Breast epithelium (tissue), 4 donors: ENCODE measurements at places on chromosomes 4 and X. TPM values are rescaled to one million over a fixed set of nuclear protein-coding genes. Genes with fewer than 3 reads are reported as not detected.

Gene PDGFRA
- total RNA-seq: 125 TPM

Gene PPP4R3C
- not detected for total RNA-seq

Gene STARD8
- 9.2 TPM for total RNA-seq

Gene PNMA6F
- total RNA-seq: not detected

Gene SLC7A11
- total RNA-seq: 0.16 TPM

Gene KIF4A
- 0.80 TPM for total RNA-seq

Gene ATP1B4
- total RNA-seq: not detected

Gene POF1B
- total RNA-seq: 19.5 TPM

Gene CCDC110
- total RNA-seq: 4.1 TPM

Gene ARX
- not detected for total RNA-seq

Gene FANCB
- total RNA-seq: 2.6 TPM

Gene DCAF12L2
- 0.29 TPM for total RNA-seq

Gene GALNT7
- 10.7 TPM for total RNA-seq

- DNase-seq: no peak
Observed at GRCh38 chr4:14152834-14153519, 525.5 kb upstream of the BOD1L1 start.

DNA sequence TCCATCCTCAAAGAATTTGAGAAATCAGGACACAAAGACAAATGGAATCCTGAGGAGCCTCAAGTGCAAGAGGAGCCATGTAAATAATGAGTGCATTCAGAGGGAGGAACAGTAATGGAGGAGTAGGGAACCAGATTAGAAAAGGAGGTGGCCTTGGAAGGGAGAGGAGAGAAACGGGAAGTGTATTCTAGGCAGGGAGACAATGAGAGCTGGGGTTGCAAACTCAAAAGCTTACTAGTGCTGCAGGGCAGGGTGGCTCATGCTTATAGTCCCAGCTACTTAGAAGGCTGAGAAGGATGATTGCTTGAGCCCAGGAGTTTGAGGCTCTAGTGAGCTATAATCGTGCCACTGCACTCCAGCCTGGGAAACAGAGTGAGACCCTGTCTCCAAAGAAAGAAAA is 113.2 kb upstream of the LSM6 start:
- DNase-seq: no peak

DNA sequence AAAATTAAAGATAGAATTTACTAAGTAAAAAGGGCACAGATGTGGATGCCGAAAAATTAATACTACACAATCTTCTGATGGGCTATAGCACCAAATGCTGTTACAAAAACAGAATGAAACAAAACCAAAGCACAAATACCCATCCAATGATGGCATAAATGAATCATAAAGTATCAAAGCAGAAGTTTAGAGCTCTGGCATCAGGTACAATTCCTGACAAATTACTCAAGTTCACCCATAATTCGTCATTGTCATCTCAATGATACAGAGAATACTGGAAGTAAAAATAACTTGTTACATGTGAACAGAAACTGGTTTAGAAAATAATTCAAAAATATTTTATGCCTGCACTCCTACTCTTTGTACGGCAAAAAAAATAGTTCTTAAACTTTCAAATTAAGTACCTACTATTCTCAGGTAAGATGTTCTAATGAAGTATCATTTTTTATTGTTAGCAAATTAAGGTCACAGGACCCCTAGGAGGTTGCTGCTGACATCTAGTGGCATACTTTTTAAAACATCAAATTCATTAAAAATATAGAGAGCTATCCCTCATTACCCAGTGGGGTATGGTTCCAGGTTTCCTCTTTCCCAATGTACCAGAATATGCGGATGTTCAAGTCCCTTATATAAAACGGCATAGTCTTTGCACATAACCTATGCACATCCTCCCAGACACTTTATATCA is 126.1 kb downstream of the INPP4B start:
- no peak for DNase-seq

- DNase-seq: no peak
Observed at GRCh38 chr4:44679060-44679459, 840 bp downstream of the GUF1 start.

GRCh38 chrX:132199941-132200340 is 19.3 kb downstream of the RAP2C start:
- no peak for DNase-seq

GRCh38 chrX:134760650-134761049 is 102.4 kb upstream of the PLAC1 start:
- no peak for DNase-seq

- DNase-seq: no peak
Observed at GRCh38 chr4:141004823-141005222, 128.4 kb downstream of the RNF150 start.

- no peak for DNase-seq
Observed at GRCh38 chr4:168388890-168389289, 70.3 kb upstream of the DDX60 start.

DNA sequence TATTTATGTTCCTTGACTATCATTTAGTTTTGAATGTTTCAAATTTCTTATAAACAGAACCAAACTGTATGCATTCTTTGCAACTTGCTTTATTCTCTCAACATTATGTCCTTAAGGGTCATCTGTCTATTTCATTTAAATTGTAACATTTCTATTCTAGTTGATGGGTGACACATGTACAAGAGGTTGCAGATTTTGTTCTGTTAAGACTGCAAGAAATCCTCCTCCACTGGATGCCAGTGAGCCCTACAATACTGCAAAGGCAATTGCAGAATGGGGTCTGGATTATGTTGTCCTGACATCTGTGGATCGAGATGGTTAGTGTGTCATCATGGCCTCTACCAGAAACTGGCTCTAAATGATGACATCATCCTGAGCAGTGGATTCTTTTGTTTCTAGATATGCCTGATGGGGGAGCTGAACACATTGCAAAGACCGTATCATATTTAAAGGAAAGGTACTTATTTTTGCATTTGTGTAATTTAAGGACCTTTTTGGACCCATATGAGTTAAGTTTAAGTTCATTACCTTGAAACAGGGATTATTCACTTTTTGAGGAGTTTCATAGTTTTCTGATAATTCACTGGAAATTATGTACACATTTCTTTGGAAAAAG is 6.1 kb downstream of the LIAS start:
- no peak for DNase-seq

DNA sequence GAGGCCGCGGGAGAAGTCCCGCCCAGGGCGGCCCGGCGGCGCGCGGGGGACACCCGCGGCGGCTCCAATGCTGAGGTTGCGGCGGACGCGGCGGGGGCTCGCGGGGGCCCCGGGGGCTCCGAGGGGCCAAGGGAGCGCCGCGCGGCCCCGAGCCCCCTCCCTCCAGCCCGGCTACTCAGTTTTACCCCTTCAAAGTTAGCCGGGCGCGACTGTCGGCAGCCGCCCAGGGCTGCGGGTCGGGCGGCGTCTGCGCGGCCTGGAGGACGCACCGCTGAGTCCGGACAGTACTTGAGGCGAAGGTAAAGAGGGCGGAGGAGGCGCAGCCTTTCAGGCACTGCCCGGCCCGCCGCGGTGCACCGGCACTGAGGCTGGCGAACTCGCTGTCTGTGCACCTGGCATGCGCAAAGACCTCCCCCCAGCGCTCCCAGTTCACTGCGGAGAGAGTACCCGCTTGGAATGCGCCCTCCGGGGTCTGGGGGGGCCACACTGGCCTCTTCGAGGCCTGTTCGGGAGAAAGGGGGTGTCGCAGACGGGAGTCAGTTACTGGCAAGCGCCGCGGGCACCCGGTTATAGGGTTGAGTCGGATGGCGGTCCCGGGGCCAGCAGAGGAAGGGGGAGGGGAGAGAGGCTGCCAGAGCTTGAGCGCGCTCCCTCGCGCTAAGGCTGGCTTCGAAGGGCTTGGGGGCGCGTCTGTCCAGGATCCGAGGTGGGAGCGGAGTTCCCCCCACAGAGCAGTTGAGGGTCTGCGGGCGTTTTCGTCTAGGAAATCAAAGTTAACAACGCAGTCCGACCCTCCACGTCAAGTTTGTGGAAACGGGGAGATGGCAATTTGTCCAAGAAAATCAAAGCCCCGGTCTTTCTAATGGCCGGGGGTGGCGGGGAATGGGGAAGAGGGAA is 1.1 kb downstream of the PCDH19 start:
- no peak for DNase-seq

DNA sequence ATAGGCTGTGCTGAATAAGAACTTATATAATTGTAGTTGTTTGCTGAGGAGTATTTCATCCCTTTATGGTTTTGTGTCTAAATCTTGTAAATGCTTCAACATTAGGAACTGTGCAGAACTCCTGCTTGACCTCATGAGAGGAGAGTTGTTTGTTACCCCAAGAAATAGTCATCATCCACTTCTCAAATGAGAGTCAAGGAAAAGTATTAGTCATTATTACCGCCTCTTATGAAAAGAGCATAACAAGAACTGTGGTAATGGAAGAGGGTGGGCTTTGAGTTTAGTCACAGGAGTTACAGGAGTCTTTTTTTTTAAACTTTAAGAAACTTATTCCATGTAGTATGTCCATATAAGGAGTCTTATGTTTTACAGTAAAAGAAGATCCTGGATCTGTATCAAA is 132.9 kb downstream of the RAP1GDS1 start:
- no peak for DNase-seq

- DNase-seq: peak; percentile 56
Observed at GRCh38 chrX:2325076-2325784, 175.5 kb downstream of the DHRSX start.

GRCh38 chr4:77893451-77893850 is 30.8 kb downstream of the MRPL1 start:
- no peak for DNase-seq

- no peak for DNase-seq
Observed at GRCh38 chr4:13701937-13702446, 74.5 kb upstream of the BOD1L1 start.

GRCh38 chr4:91751961-91752360 is 551.8 kb upstream of the GRID2 start:
- no peak for DNase-seq

DNA sequence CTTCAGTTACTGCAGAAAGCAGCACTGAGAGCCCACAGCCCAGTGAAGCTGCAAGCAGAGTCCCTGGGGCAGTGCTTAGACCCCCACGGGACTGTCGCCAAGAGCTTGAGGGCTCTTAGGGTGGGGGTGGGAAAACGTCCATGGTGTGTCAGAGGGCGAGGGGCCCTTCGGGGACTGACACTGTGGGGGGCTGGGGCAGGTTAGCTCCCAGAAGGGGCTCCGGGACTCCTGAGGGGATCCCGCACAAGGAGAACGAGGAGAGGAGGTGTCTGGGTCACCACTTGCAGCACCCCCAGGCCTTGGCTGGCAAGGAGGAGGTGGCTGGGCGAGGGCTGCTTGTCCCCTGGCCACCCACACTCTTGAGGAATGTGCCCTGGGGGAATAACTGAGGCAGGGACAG is 20.8 kb downstream of the NAT8L start:
- peak; percentile 39 for DNase-seq

DNA sequence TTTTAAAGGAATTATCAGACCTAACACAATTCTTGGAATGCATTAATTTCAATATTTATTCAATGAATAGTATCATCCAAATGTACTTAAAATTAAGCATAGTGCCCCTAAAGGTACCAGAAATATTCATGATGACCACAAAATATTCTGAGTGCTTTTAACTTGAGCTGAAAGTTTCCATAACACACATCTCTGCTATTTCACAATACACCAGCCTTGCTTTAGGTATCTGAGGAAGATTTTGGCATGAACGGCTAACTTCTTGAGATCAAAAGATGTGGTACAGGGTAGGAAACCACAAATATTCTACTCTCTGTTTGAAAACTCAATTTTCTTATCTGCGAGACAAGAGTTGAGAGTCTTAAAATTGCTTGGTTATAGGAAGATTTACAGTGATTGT is 538.3 kb upstream of the PCDH7 start:
- no peak for DNase-seq

DNA sequence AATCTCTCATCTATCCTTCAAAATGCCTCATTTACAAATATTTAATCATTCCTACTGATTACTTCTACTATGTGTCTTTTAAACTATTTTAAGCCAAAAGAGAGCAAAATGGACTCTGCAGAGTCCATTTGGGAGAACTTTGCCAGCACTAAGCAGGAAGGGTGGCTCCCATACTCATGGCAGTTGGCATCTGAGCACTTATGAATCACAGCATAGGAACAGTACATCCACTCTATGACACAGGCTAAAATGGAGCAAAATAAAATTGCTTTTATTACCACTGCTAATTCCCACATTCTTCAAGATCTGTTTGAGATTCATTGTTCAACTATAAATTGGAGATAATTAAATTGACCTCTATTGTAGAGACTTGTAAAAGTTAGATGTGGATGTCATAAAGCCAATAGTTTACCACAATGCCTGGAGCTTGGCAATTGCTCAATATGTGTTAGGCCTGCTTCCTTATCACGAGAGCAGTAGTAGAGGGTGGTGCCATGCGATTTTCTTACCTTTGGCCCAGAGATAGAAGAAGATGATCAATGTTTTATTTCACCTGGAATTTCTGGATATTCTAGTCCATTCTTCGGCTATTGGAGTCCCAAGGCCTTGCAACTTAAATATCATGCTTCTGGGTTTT is 19.1 kb downstream of the HPGD start:
- DNase-seq: no peak

DNA sequence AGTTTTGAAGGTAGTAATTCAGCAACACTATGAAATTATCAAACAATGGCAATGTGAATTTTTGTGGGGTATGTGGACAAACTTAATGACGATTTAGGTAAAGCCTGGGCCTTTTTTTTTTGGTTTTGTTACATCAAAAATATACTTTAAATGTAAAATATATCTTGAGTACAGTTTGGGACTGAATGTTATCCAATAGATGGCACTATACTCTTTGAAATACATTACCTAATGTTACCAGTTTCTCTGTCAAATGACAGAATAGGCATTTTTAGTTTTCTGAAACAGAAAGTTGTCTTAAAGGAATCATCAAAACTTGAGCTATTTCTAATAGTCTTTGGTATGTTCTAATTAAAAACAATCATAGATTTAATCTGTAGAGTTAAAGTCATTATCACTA is 1651.9 kb downstream of the C4orf33 start:
- no peak for DNase-seq

DNA sequence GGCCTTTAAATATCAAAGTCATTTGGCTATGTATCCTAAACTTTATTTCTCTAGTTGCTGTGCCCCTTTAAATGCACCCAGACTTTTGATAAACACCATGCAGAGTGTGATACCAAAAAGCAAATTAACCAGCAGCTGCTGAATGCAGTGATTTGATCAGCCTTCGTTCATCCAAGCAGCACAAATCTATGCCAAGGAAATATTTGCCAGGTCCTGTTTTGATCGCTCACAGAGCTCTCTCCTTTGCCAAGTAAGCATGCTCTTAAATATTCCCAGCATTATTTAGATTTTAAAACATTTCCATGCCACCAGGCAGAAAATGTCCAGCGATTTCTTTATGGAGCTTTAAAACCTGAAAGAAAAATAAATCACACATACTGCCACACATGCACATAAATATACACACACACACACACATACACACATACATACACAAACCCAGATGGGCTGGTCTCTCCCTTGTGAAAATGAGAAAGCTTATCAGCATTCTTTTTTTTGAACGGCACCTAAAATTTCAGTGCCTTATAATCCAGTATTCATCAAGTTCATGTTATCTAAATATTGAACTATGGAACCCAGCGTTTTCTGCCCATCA is 35.7 kb downstream of the BTC start:
- DNase-seq: no peak

DNA sequence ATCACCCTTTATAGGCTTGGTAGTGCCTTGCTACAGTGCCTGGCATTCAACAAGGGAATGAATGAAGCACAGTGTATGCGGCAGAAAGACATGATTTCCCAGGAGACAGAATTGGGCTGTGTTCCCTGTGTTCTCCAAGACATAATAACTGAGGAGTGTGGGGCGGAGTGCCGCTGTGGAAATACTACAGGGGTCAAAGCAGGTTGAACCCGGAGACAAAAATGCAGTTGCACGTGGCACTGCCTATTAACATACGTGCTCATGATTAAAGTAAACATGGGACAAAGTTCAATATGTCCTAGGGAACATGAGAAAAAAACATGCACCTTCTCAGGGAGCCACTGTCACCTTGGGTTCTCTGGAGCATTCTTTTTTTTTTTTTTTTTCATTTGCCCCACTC is 820.8 kb downstream of the RPA4 start:
- DNase-seq: no peak
